CD4-positive, alpha-beta T cell treated with Interleukin-6 at 100 ng/mL for 8 hours (primary cell): ENCODE measurements at places on chromosomes 3 and 15.

DNA sequence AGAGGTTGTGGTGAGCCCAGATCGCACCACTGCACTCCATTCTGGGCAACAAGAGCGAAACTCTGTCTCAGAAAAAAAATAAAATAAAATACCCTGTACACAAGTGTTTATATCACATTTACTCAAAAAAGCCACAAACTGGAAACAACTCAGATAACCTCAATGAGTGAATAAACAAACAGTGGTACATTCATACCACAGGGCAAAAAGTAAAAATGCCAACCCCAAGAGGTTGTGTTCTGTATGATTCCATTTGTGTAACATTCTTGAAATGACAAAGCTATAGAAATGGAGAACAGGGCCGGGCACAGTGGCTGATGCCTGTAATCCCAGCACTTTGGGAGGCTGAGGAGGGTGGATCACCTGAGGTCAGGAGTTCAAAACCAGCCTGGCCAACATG lies 12.9 kb downstream of the EDC3 start:
- DNase-seq = no peak

DNA sequence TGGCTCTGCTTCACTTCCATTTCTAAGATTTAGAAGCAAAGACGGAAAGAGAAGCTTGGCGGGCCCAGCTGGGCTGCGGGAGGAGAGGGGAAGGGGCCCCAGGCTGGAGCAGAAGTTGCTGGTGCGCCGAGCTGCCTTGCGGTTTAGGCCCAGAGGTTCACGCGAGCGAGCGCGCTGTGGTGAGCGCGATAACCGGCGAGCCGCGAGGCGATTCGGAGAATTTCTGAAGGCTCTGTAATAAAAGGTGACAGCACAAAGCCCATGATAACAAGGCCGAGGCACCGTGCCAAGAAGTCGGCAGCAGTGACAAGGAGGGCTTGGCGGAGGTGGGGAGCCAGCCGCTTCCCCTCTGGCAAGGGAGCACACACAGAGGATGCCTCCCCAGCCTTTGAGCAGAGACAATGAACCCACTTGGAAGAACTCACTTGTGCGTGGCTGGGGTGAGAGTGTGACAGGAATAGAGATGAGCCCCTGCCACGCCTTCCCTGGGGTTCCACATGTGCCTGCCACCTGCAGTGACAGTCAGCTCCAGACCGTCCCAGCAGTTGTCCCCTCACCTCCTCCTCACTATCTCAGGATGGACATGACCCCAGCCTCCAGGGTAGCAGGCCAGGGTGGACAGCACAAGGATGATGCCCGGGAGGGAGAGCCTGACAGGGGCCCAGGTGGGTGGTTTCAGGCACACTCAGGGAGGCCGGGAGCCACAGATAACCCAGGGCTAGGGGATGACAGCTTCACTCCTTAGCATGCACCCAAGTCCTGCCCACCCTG lies 315.2 kb downstream of the UACA start:
- peak; percentile 31 for DNase-seq

DNA sequence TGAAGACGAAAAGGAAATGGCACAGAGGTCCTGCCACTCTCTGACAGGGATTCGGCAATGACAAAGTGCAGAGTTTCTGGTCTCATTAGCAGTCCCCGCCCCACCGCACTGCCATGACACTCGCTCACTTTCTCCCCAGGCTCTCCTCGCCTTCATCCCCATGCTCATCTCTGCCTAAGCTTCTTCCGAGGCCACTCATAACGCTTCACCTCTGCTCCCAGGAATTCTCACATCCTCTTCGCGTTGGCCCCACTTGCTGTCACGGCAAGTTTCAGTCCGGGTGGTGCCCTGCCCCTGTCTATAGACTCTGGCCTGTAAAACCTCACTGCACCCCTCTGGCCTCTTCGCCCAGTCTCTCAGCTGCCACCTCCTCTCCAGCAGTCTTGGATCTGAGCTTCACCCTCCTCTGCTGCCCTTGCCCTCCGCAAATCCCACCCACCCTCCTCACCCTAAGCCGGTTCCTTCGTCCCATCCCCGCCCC lies 654 bp downstream of the RUBCN start:
- DNase-seq = peak; percentile 24

- no peak for DNase-seq
Measured at GRCh38 chr3:60202052-60202726, 1049.1 kb downstream of the FHIT start.

DNA sequence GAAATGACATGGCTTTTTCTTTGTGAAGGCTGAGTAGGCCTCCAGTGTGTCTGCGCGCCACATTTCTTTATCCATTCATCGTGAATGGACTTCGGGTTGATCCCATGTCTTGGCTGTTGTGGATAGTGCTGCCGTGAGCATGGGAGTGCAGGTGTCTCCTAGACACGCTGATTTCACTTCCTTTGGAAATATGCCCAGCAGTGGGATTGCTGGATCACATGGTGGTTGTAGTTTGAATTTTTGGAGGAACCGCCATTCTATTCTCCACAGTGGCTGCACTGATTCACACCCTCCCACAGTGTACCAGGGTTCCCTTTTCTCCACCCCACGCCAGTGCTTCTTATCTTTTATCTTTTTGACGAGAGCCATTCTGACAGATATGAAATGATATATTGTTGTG lies 171.7 kb downstream of the NSMCE3 start:
- DNase-seq = no peak

- no peak for DNase-seq
Measured at GRCh38 chr3:64342940-64343688, 117.8 kb upstream of the PRICKLE2 start.

GRCh38 chr3:160451602-160452001 lies 2.0 kb upstream of the TRIM59 start:
- no peak for DNase-seq

GRCh38 chr3:179898024-179898423 lies 138.7 kb downstream of the PEX5L start:
- DNase-seq = no peak

- peak; percentile 48 for DNase-seq
Measured at GRCh38 chr15:65981837-65982626, 112.7 kb downstream of the RAB11A start.

DNA sequence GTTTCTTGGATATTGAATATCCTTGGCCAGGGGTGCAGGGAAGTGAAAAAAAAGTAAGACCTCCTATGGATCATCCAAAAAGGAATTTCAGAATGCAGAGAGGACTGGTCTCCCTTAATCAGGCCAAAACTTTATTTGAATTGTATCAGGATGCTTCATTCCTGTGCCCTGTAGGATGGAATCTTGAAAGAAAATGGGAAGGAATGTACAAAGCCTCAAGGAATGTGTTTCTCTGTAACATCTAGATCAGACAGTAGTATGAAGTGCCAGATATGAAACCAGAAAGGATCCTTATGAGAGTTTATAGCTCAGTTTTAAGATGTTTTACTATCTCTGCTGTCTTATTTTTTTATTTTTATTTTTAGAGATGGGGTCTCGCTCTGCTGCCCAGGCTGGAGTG lies 6.5 kb upstream of the GSK3B start:
- DNase-seq = no peak

GRCh38 chr15:94070356-94071295 lies 160.7 kb upstream of the MCTP2 start:
- no peak for DNase-seq
